NCI-H446 (cell line): ENCODE measurements at places on chromosomes 1 and 21.

- no peak for DNase-seq
Measured at GRCh38 chr1:246329900-246330299, 177.2 kb downstream of the SMYD3 start.

- DNase-seq: no peak
Measured at GRCh38 chr1:202029727-202030126, 19.3 kb downstream of the ELF3 start.

DNA sequence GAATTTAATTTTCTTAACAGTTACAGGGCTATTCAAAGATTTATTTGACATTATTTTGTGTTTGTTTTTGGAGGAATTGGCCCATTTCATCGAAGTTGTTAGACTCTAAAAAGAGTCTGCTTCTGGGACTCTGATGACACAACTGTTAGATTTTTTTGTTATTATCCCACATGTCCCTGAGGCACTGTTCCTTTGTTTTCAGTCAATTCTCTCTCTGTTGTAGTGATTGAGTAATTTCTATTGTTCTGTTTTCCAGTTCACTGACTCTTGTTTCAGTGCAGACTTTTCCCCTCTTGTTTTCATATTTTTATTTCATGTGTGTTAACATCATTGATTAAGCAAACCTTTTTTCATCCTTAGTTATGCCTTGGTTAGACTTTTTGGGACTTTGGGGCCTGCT is 325.0 kb downstream of the ZNF326 start:
- no peak for DNase-seq

- no peak for DNase-seq
Measured at GRCh38 chr21:37658817-37659458, 257.3 kb downstream of the KCNJ6 start.

- no peak for DNase-seq
Measured at GRCh38 chr21:42499444-42500112, 3.6 kb upstream of the RSPH1 start.

DNA sequence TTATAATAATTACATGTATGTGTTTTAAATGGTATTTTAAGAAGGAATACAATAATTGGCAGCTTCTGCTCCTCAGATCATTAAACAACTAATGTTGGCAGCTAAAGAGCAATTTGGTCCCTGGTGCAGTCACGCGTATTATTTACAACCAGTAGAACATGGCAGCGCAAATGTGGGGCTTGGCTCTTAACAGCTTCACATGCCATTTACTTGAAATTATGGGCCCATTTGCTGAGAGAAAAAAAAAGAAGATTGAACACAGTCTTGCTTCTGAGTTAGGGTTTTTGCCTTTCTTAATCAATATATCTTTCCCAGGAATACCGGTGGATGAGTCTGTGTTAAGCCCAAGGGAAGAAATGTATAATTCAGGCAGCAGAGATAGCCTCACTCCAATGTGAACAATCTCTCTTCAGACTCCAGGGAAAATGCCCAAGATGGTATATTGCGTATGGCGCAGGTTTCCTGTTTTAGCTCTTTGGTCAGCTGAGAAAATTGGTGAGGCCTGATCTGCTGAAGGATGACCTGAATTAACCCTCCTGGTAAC is 174.5 kb downstream of the DISC1 start:
- DNase-seq: peak; percentile 53

DNA sequence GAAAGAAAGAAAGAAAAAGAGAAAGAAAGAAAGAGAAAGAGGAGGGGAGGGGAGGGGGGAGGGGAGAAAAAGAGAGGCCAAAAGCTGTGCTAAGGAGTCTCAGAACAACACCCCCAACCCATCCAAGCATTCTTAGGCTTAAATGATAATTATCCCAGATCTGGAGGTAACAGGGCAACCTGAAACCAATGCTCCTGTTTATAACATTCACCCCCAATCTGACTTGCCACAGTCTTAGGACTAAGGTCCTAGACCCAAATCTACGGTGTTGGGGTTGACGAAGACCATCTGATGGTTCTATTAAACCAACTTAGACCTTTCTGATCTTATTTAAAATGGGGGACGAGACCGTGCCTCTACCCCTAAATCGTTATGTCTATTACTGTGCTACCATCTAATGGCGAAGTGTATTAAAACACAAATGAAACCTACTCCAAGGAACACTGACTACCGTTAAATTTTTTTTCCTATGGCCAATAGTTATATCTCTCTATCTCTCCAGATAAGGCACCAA is 119.3 kb upstream of the CDC42BPA start:
- peak; percentile 54 for DNase-seq

DNA sequence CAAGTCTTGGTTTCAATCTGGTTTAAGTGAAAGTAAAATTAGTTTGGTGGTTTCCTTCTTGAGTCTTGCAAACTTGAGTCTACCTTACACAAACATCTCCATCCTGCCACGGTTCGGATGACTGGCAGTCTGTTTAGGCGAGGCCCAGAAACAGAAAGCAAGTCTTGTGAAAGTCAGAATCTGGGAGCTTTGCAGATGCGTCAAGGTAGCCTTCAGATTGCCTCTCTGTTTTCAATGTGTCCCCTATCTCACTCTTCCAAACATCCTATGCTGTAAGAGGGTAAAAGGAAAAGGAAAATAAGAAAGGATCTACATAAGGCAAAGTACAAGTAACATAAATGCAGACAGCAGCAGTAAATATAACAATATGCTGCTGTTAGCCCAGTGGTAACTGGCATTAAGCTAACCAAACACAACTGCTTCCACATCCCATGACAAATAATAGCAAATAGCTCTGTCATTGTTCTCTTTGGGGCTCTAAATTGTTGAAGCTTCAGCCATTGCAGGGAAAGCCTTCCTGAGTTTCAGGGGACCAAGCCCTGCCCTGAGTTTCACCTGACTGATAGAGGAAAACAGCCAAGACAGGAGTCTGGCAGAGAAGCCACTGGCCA is 26.2 kb upstream of the C1orf105 start:
- no peak for DNase-seq

GRCh38 chr21:45254460-45254930 is 33.2 kb downstream of the POFUT2 start:
- no peak for DNase-seq

- DNase-seq: no peak
Measured at GRCh38 chr1:111792249-111792648, 36.5 kb downstream of the DDX20 start.
